ENCODE measurements at places on chromosomes 4 and X.

GRCh38 chr4:72312032-72312650 lies 256.9 kb downstream of the ADAMTS3 start:
- DNase-seq = no peak

- DNase-seq = no peak
Observed at GRCh38 chrX:15929194-15929593, 74.6 kb upstream of the AP1S2 start.

- no peak for DNase-seq
Observed at GRCh38 chr4:85257817-85258370, 217.1 kb upstream of the ARHGAP24 start.

DNA sequence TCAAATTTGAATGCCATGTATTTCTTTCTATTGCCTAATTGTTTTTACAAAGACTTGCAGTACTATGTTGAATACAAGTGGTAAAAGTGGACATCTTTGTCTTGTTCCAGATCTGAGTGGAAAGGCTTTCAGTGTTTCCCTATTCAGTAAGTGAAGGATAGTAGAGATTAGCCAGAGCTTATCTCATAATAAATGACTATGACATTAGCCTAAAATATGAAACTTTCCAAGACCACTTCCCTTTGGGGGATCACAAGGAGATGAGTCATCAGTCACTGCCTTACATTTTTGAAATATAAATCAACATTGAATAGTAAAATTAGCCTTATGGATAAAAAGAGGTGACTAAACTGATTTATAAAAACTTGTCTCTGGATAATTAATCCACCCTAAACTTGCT lies 554.1 kb upstream of the MAGEB2 start:
- DNase-seq = no peak

DNA sequence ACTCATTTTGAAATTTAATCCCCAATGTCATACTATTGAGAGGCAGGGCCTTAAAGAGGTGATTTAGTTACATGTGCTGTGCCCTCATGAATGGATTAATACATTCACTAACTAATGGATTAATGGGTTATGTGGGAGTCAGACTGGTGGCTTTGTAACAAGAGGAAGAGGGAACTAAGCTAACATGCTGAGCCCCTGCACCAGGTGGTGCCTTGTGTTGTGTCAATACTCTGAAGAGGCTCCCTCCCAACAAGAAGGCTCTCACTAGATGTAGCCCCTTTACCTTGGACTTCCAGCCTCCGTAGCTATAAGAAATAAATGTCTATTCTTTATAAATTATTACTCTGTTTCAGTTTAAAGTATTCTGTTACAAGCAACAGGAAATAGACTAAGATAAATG lies 411.9 kb upstream of the EMCN start:
- DNase-seq = no peak

GRCh38 chr4:136865526-136865925 lies 666.8 kb downstream of the PCDH18 start:
- DNase-seq = no peak

DNA sequence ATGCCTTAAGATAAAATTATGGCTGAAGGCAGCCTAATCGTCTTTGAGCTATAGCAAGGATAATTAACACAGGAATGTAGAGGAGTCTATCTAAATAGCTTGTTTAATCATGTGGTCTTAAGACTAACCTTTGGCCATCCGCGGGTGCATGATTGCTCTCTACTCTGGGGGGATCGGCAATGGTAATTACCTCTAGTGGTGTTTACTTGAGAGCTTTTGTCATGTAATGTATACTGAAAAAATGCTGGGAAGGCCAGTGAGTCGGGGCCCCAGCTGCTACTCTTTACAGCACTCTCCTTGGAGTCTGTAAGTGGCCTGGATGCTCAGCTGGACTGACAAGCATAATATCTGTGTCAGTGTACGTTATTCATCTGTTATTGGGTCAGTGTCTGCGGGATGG lies 65.5 kb upstream of the GNPDA2 start:
- no peak for DNase-seq

- no peak for DNase-seq
Observed at GRCh38 chrX:107102980-107103379, 15.6 kb downstream of the RBM41 start.

GRCh38 chr4:16893141-16893651 lies 5.2 kb downstream of the LDB2 start:
- no peak for DNase-seq

DNA sequence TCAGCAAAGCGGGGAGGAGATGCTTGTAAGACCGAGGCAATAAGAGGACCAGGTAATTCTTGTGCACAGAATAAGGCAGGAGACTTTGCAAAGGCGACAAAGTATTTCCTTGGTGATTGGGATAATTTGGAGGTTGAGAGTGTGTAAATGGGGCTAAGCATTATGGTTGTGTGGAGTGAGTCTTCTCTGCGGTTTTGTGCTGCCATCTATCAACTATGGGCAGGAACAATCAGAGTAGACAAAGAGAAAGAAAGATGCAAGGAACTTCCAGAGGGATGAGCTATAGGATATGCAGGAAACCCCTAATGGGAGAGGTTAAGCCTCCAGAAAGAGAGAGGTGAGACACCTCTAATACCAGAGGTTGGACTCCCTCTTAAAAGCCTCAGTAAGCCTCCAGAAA lies 339.8 kb downstream of the PAPSS1 start:
- DNase-seq = no peak

GRCh38 chr4:90061881-90062280 lies 65.3 kb upstream of the CCSER1 start:
- DNase-seq = no peak
